ENCODE measurements at places on chromosomes 16 and 17.

DNA sequence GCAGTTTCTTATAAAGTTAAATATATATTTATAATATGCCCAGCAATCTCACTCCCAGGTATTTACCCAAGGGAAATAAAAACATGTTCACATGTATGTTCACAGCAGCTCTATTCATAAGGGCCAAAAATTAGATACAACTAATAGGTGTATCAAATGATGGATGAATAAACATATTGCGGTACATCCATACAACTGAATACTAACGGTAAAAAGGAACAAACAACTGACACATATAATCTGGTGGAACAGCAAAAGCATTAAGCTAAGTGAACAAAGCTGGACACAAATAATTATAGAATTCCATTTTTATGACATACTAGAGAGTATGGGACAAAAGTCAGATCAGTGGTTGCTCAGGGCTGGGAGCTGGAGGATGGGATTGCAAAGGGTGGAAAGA is 74.7 kb downstream of the CACNG1 start:
- DNase-seq, result no peak

DNA sequence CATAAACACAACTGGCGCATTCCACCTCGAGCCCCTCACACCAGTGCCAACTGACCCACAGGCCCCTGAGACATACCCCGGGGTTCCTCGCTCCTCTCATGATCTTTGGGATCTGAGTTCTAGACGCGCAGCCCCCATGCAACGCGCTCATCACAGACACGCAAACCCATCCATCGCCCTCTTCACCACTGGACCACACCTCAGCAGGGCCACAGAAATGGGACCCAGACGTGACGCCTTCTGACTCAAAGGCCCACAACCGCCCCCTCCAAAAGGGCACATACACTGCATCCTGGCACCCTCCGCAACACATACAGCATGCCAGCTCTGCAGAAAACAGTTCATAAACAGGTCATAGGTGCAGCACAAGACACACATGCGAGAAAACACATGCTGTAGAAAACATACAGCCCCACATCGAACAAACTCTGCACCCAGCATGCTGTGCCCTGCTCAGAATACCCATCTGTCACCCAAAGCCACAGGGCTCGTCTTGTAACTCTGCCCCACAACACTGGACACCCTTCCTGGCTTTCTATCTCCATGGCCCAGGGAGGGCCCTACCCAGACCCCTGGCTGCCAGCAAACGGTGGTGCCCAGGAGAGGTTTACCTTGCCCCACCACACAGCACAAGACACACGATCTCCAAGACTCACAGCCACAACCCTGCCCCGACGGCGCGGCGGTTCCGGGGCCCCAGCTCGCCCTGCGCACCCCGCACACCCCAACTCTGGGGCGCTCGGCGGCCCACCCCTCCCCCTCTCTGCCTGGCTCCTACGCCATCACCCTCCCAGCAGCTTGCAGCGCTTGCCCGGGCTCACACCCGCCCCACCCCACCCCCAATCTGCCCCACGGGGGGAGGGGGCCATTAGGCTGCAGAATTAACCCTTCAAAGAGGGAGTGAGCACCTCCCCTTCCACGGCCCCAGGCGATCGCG is 887 bp downstream of the ZBTB4 start:
- DNase-seq, result no peak

GRCh38 chr16:51994597-51994996 is 552.3 kb downstream of the TOX3 start:
- no peak for DNase-seq

GRCh38 chr17:871751-872519 is 89.8 kb downstream of the MRM3 start:
- no peak for DNase-seq

DNA sequence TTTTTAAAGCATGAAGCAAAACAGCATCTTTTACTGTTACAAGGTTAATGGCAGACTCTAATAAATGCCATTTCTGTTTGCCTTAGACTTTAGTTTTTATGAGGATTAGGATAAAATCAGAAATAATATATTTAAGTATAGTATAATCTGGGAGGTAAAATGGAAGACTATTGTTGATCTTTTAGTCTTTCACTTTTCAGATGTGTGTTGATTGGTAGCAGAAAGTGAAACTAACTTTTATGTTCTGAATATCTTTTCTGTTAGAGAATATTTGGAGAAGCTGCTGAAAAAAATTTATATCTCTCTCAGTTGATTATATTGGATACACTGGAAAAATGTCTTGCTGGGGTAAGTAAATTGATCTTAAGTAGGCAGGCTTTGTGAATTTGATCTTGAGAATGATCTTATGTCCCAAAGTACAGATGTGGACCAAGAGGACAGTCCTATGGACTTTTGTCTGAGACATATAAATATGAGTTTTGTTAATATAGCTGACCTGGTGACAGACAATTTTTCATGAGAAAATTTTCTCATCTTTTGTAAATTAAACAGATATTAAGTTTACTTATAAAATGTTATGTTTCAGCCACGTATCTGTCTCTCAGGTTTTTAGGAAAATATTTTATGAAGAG is 64.1 kb downstream of the NF1 start:
- DNase-seq, result peak; percentile 3

GRCh38 chr17:12554251-12554650 is 111.4 kb upstream of the MYOCD start:
- no peak for DNase-seq

GRCh38 chr16:3856367-3857141 is 24.0 kb downstream of the CREBBP start:
- DNase-seq, result peak; percentile 53

DNA sequence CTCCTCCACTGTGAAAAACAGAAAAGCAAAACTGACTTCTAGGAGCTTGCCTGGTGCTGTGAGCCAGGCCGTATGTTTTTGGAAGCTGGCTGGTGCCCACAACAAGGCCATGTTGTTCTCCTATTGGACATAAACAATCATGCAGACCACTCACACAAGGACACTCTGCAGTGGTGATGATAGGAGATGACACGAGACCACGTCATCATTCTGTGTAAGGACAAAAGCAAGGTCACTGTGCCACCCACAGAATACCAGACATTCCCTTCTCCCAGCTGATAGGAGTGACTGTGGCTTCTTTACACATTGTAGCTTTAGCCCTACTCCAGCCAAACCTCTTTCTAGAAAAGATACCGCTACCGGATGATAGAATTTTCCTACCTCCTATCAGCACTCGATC is 47.7 kb upstream of the LCMT1 start:
- DNase-seq, result peak; percentile 60

- peak; percentile 85 for DNase-seq
Observed at GRCh38 chr16:53099318-53100130, 44.7 kb downstream of the CHD9 start.

- peak; percentile 49 for DNase-seq
Observed at GRCh38 chr17:72725433-72726068, 366.9 kb downstream of the SLC39A11 start.

- no peak for DNase-seq
Observed at GRCh38 chr17:83100220-83100852, 20.9 kb downstream of the METRNL start.

DNA sequence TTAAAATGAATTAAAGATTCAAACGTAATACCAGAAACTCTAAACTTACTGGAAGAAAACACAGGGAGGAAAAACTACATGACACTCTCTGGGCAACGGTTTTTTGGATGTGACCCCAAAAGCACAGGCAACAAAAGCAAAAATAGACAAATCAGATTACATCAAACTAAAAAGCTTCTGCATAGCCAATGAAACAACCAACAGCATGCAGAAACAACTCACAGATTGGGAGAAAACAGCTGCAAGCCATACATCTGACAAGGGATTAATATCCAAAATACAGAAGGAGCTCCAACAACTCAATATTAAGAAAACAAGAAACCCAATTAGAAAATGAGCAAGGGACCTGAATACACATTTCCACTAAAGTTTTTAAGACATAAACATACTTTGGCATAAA is 69.2 kb upstream of the ALOX12 start:
- no peak for DNase-seq

DNA sequence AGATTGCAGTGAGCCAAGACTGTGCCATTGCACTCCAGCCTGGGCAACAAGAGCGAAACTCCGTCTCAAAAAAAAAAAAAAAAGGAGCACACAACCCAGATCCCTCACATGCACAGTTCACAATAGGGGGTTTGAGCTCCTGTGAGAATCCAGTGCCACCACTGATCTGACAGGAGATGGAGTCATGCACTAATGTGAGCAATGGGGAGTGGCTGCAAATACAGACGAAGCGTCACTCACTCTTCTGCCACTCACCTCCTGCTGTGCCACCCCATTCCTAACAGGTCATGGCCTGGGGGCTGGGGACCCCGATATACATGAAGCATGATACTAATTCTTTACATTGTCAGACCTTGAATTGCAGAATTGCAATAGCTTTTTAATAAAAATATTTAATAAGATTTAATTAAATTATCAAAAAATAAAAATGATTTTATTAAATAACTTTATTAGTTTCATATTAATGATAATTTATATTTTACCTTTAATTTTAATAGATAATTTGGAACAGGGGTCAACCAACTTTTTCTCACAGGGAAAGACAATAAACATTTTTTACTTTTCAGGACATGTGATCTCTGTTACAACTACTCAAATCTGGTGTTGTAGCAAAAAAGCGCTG is 171.4 kb downstream of the COPRS start:
- no peak for DNase-seq

GRCh38 chr17:66950886-66951604 is 13.5 kb upstream of the CACNG4 start:
- no peak for DNase-seq

- no peak for DNase-seq
Observed at GRCh38 chr16:56856876-56857447, 8.0 kb upstream of the SLC12A3 start.

DNA sequence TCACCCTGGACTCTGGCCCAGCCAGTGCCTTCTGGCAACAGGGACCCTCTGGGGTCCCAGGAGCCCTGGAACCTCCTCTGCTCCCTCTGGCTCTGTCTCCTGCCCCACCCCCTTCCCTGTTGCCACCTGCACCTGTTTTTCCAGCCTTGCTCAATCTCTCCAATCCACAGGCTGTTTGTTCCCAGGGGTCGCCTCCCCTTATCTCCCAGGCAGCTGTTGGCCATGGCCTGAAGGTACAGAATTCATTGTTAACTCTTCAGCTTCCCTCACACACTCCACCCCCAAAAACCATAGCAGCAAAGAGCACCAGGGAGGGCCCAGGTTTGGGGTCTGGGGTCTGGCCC is 39.3 kb upstream of the TOB1 start:
- no peak for DNase-seq

DNA sequence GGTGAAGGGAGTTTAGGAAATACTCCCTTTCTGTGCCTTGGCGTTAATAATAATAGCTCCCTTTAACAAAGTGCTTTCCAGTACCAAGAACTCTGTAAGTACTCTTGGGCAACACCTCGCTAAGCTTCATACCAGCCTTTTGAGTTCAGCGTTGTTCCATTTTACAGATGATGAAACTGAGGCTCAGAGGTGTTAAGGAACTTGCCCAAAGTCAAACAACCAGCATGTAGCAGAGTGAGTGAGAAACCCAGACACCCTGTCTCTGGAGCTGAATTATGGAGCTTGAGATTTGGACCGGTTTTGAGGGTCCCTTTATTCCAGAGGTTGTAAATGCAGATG is 607 bp downstream of the KATNIP start:
- no peak for DNase-seq

DNA sequence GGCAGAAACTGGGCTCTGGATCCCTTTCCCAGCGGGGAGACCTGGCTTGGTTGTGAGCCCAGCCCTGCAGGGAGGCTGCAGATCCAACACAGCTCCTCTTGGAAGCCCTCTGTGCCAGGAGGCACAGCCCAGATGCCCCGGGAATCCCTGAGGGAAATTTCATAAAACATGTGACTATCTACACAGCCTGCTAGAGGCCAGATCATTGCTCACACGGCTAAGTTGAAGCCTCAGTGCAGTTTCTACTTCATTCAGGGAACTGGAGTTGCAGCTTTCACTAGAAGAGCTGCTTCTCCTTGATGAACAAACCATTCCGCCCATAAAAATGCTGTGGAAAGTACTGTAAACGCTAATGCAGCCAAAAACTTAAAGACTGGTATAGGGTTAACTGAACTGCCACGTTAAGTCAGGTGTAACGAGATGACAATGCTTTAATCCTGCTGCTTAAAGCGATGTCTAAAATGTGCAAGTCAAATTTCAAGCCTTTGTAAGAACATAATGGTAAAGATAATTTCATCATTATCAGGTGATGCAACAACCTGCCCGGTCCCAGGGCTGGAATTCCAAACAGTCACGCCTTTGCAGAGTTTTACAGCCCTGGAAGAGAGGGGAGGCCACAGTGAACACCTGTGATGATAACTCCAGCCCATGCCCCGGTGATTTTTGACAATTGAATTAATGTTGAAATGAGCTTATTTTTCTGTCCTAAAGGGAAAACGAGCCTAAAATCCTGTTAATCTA is 172.5 kb downstream of the ZFHX3 start:
- DNase-seq, result peak; percentile 77

- peak; percentile 33 for DNase-seq
Observed at GRCh38 chr16:58299757-58300349, 5.0 kb upstream of the PRSS54 start.

DNA sequence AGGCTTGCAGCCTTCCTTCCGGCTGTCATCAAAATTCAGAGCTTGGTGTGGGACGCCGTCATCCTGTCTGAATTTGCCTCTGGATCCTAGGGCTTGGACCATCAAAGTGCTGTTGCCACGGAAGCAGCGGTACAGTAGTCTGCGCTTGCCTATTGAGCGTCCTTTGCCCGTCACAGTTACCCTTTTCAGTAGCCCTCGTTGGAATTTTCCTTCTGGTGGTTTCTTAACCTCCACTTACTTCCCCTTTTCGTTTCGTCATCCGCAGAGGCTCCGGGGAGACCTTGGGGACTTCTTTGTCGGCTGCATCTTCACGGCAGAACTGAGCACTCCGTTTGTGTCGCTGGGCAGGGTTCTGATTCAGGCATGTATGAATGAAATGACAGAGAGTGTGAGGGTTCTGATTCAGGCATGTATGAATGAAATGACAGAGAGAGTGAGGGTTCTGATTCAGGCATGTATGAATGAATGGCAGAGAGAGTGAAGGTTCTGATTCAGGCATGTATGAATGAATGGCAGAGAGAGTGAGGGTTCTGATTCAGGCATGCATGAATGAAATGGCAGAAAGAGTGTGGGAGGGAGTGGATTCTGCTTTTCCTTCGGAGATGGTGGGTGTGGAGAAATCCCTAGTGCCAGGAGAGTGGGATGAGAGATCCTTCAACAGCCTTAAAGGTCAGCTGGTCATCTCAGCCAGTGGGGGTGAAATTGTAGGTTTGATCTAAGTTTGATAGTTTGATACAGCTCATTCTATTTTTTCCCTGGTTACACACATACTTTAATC is 8.0 kb downstream of the TLCD3A start:
- peak; percentile 96 for DNase-seq

DNA sequence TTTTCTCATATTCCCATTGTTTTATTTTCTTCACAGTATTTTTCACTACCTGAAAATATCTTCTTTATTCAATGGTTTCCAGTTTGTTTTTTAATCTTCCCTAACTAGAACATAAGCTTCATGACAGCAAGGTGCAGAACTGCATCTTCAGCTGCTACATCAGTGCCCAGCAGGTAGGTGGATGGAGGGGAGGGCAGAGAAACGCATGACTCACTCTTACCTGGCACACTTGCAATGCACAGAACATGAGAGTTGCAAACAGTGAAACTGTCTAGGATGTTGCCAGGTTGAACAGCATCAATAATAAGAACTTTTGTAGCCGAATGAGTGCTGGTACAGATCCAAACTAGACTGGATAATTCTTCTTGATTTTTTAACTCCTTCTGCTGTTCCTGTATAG is 127.1 kb downstream of the SPAG9 start:
- DNase-seq, result no peak
